Ureter (tissue), 1 donor: ENCODE measurements at places on chromosomes 6 and 20.

DNA sequence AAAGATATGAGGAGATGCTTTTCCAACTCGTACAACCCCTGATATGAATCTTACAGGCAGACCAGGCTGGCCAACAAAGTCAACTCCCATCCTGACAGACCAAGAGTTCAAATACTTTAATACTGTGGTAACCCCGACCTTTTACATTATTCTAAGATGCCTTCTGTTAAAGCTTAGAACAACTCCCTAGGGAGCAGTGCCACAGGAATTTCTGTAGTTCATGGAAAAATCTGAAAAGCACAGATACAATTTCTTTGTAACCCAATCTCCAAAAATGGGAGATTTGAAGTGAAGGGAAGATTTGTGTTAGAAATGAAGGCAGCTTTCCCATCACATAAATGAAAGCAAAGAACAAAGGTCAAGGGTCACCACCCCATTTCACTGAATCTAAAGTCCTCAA, 151.3 kb upstream of the BEND6 start:
- no peak for DNase-seq

- no peak for DNase-seq
These were observed 41.0 kb downstream of the HM13 start for GRCh38 chr20:31555203-31555775.

DNA sequence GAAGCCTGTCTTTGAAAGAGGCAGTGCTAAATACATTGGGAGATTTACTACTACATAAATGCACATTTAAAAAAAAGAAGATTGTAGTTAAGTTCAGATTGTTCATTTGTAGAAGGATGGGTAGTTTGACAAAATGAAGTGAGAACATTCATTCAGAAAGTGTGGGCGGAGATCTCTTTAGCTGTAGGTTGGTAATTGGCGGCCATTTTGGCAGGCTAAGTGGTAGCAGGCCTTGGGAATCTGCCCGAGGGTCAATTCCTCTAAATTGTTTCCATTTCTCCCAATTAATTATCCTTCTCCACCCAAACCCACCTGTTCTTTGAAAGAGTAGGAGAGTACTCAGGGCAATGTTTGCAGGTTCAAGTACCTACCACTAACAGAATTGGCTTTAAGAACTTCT, 17.9 kb downstream of the SOX4 start:
- no peak for DNase-seq

- DNase-seq: no peak
These were observed 206.6 kb downstream of the TASP1 start for GRCh38 chr20:13432126-13432525.

DNA sequence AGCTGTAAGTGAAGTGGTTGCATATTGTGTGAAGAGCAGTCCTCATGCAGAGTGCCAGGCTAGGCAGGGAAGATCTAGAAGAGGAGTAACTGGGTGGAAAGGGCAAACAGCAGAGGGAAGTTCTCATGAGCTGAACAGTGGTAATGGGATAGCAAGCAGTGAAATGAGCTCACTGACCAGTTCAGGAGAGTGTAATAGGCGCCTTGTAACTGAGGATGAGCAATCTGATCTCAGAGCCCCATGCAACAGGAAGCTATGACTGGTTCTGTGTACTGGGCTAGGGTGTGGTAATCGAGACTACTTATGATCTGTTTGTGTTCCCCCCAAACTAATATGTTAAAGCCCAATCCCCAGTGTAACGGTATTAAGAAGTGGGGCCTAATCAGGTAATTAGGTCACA, 98.6 kb downstream of the RFX6 start:
- no peak for DNase-seq

DNA sequence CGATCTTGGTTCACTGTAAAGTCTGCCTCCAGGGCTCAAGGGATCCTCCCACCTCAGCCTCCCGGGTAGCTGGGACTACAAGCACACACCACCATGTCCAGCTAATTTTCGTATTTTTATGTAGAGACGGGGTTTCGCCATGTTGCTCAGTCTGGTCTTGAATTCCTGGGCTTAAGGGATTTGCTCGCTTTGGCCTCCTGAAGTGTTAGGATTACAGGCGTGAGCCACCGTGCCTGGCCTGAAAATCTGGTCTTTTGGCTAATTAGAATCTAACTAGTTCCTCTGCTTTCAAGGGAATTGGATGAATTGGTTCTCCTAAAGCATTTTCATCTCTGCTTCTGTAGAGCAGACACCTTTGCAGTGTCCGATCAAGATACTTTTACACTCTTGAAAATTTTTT, 51.3 kb downstream of the NCOA3 start:
- no peak for DNase-seq

DNA sequence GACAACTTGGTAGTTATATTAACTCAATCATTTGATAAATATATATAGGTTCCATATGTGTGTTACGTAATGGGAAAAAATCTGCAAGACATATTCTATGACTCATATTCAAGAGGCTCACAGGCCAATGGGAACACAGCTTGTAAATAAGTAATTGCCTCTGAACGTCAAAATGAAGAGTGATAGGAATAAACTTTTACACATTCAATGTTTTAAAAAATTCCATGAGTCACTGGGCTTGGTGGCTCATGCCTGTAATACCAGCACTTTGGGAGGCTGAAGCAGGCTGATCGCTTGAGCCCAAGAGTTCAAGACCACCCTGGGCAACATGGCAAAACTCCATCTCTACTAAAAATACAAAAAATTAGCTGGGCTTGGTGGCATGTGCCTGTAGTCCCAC, 209.4 kb upstream of the MCHR2 start:
- DNase-seq: no peak

DNA sequence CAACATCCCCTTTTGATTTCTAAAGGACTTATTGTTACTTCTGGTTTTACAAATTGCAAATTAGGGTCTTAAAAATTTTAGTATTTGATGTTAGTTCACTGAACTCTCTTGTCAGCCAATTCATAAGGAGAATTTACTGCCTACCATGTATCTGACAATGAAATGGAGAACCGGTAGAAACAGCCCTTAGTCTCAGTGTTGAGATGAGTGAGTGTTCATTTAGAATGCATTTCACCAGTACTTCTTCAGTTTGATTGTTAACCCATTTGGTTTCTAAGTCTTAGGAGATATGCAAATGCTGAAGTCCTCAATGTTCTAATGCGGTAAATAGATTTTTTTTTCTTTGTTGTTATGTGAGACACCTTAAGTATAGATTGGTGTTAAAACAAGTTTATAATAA, 616.3 kb upstream of the FLRT3 start:
- no peak for DNase-seq

DNA sequence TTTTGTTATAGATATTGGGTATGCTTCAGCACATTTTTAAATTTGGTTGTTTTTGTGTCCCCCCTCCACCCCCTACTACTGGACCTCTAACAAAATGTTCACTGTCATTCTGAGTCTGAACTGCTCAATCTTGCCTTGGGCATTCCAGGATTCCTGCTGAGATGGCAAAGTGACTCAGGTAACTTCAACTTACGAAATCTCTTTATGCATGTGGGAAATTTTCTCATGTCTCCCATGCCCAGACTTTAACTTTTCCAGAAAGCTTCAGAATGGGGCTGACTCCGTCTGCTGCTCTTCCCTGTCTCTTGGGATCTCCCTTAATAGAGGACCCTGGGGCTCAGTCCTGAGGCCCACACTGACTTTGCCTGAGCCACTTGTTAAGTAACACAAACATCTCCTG, 14.0 kb downstream of the CYP39A1 start:
- DNase-seq: no peak

DNA sequence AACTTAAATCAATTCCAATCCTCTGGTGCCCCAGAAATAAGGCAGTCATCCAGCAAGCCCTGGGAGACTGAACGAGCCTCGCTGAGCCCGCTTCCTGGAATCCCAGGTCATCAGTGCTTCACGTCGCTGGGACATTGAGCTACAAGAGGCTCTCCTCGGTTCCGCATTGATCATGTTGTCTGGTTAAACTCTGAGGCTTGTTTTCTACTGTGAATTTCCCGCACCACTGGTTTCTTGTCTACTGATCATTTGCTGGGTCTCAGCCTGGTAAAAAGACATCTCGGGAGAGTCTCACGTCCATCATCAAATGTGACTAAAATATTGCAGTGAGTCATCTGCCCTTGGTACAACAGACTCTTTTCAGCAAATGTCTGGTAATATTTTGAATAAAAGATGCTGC, 569.2 kb downstream of the QKI start:
- no peak for DNase-seq

GRCh38 chr20:62793757-62794006, 2.6 kb upstream of the MRGBP start:
- DNase-seq: no peak

- DNase-seq: peak; percentile 91
These were observed 10.0 kb downstream of the SLCO4A1 start for GRCh38 chr20:62652041-62652893.

DNA sequence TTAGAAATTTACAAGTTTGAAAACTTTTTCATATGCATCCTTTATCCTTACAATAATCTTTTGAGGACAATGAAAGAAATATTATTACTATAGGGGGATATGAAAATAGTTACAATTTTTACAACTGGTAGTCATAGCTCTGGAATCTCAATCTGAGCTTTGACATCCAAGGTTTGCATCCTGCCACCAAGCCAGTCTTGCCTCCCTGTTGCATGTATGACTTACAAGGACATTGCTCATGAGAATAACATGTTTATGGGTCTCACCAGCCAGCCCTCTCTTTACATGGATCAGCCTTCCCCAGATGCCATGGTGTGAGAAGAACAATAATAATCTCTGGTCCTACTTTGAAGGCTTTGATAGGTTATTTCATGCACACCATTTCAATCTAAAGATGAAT, 67.5 kb downstream of the THEMIS start:
- no peak for DNase-seq

DNA sequence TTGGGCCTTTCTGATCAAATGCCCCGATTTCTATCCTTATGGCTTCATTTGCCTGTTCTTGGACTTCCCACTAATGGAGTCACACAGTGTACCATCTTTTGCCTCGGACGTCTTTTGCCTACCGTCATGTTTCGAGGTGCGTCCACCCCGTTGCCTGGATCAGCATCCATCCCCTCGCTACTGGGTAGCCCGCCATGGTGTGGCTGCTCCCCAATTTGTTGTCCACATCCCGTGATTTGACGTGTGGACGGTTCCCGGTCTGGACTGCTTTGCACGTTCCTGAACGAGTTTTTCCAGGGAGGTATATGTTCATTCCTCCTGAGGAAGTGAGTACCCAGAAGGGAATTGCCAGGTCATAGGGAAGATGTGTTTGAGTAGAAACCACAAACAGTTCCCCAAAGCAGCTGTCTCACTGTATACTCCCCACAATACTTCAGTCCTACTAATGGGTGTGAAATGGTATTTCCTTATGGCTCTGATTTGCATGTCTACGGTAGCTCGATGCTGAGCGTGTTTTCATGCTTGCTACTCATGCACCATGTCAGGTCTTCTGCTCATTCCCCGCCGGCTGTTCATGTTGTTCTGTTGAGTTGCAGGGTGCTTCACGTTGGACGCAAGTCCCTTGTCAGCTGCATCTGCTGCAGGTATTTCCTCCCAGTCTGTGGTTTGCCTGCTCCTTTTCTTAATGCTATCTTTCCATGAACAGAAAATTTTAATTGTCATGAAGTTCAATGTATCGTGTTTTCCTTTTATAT, 86.8 kb upstream of the AFDN start:
- no peak for DNase-seq

- peak; percentile 39 for DNase-seq
These were observed 117.5 kb downstream of the DLL1 start for GRCh38 chr6:170173335-170173881.

DNA sequence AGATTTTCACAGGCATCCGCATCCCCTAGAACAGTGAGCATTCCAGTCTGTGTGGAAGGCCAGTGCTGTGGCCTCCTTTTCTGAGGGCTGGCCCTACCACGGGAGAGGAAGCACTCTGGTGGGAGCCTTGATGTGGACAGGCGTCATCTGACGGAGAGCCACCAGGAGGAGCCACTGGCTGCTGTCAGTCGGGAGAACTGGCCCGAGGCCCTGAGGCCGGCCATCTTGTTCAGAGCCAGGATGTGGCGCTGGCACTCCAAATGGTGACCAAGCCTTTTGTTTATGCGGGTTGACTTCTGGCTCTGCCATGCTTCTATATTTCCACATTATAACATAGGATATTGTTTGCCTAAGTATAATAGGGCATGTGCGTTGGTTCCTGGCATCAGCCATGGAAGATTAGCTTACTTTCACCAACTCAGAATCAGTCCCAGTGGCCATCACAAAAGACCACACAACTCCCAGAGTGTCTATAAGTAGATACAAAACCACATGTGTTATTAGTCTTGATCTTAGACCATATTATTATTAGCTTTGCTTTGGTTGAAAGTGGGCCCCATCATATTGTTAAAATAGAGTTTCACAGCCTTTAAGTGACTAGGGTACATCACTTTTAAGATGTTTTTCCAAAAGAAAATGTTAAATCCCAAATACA, 273.9 kb upstream of the TAB2 start:
- DNase-seq: no peak

- no peak for DNase-seq
These were observed 21.6 kb downstream of the RIN2 start for GRCh38 chr20:19779634-19780033.

GRCh38 chr20:24422091-24422760, 47.2 kb upstream of the SYNDIG1 start:
- DNase-seq: no peak

DNA sequence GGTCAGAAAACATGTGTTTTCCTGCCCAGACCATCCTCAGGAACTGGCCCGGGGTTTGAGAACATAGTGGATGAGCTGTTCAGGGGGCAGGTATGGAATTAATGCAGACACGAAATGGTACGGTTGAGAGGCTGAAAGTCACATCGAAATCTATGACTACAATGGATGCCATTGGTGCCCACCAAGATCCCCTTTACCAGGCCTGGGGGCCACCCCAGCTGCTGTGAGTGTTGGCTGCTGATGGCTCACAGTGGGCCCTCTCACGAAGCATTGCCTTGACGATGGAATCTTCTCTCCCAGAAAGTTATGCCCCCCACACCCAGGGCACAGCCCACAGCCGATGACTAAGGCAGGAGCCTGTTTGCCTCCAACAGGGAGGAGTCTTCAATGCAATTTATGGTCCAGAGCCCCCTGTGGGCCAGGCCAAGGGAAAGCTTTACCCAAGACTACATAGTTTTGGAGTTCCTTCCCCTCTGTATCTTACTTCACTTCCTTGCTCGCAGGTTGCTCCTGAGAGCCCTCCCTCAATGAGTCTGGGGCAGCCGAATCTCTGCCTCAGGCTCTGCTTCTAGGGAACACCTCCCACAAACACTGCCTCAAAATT, 92.6 kb downstream of the BFSP1 start:
- no peak for DNase-seq

DNA sequence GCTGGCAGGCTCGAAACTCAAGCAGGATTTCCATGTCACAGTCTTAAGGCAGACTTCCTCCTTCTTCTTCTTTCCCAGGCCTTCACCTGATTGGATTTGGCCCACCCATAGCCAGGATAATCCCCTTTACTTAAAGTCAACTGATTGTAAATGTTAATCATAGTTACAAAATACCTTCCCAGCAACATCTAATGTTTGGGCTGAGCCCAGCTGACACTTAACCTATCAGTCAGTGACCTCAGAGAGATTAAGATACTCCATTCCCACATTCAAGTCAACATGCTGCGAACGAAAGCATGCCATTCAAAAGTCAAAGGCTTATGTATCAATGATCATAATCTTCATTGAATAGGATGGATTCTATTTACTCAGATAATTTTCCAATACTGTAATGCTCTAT, 16.0 kb downstream of the MAP7 start:
- no peak for DNase-seq
